ENCODE measurements at places on chromosomes 5 and 9.

DNA sequence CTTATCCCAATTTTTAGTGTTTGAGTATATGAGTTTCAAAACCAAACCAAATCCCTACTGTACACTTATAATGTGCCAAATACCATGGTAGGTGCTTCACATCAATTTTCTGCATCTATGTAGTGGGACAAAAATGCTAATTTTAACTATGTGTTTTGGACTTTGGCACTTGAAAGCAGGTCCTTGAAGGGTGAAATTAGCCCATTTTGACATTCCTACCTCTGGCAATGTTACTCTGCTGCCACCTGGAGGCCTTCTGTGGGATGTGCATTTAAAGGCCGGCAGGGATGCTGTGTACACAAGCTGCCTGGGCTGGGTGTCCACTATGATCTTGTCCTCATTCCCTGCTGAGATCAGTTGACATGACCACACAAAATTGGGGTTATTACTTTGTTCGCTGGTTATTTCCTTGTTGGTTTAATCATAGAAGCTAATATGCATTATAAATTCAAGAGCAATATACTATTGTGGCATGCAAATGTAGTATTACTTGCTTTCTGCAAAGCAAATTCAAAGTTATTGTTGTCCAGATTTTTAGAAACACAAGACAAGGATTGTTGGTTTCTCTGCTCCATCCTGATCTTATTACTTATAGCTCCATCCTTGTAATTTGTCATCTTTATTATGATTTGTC is 166.8 kb downstream of the ARHGEF28 start:
- peak; percentile 64 for ATAC-seq

DNA sequence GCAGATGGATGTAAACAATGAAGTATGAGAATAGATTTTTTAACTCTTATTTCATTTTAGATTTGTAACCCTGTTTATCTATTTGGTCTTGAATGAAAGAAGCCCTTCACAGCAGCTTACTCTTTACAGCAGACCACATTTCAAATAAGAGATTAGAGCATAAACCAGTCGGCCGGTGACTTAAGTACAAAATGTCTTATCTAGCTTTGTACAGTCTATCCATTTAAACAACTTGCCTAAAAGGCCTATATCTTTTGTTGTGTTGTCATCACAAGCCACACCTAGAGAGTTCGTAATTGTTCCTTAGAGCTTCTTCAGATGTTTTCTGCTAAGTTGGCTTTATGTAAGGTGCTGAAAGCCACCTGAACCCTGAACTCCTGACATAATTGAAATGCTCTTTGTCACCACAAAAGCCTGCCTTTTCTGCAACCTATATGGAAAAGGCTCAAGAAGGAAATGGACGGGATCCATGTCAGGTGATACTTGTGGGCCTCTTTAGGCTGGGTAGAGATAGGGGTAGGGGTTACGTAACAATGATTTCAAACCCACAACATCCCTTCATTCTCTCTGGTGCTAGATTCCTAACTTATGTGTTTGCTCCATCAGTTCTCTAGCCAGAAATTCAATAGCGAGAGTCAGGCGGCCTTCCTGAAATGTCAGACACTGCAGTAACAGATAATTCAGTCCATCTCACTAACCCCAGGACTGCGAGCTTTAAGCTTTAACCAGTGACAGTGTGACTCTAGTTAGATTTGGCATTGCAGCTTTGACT is 162.5 kb downstream of the CD180 start:
- no peak for ATAC-seq

GRCh38 chr9:14633148-14633547 is 60.1 kb downstream of the ZDHHC21 start:
- ATAC-seq, result no peak

DNA sequence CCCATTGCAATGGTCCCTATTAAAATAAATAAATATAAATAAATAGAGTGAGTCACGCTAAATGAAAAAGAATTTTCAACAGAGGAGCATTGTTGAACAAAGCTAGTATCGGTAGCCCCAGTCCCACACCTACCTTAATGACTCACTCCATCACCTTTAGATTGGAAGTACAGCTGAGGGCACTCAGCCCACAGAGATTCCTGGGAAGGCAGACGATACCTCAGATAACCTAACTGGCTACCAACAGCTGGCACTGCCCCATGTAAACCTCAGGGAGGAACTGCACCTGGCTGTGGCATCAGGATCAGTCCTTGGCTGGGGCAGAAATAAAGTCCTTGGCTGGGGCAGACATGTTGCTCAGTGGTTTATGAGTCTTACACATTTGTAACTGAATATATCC is 49.3 kb downstream of the SPRY4 start:
- no peak for ATAC-seq

DNA sequence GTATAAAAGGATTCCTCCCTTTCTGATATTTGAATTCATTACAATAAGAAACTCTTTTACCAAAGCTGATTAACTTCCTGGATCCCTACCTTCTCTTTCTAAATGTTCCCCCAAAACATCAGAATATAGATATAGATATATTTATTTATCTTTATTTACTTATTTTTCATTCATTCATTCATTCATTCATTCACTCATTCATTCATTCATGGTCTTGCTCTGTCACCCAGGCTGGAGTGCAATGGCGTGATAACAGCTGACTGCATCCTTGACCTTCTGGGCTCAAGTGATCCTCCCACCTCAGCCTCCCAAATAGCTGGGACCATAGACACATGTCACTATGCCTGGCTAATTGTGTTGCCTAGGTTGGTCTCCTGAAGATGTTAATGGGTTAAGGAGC is 30.7 kb downstream of the GIN1 start:
- ATAC-seq, result no peak

DNA sequence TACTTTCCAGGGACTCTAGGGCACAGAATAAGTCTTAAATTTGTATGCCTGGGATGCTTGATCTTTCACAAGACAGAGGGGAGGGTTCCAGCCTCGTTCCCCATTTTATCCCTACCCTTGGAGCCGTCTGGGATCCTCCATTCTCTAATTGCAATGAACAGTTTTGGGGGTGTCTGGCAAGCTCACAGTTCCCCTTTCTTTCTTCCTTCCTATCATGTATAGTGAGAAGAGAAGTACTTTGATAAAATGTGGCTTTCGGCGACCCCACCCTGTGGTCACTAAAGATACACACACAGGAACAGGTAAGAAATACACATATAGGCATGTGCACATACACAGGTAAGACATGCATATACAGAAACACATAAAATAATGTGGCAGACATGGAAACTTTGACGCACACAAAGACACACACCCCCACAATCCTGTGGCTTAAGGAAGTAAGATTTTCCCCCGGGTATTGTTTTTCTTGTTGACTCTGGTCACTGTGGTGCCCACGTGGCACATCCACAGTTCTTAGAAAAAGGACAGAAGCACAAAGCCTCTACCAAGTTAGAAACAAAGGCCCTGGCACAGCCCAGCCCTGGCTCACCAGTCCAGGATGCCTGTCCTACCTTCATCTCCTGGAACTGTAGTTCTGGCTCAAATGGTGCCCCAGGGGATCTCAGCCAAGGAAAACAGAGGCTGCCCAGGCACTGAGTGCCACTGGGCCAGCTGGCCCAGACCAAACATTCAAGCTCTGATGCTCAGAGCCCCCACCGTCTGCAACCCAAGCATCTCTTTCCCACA is 6.3 kb upstream of the SMU1 start:
- ATAC-seq, result no peak

DNA sequence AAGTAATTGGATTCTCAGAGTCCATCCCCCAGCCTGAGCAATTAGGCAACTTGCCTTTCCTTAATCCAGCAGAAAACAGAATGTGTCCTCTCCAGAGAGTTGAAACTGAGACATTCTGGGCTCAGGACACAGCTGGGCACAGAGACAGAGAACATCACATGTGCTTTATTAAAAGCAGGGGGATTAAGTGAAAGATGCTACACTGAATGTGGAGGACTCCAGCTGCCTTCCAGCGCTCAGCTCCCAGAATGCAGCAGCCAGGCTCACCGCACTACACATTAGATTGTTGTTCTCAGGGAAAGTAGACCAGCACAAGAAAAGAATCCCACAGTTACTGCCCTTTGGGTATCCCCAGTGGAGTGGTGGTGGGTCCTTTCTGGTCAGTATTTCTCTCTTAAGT is 141.6 kb upstream of the IL12B start:
- no peak for ATAC-seq

- ATAC-seq, result no peak
Measured at GRCh38 chr9:19630760-19631159, 158.1 kb downstream of the SLC24A2 start.

GRCh38 chr5:40093550-40093949 is 586.2 kb upstream of the PTGER4 start:
- no peak for ATAC-seq

- no peak for ATAC-seq
Measured at GRCh38 chr5:81151546-81151945, 81.6 kb upstream of the CKMT2 start.

- peak; percentile 9 for ATAC-seq
Measured at GRCh38 chr5:177312649-177313181, 1.0 kb upstream of the MXD3 start.

GRCh38 chr9:77472646-77473045 is 175.5 kb downstream of the GNA14 start:
- ATAC-seq, result no peak

- no peak for ATAC-seq
Measured at GRCh38 chr5:170634256-170634990, 130.6 kb downstream of the KCNIP1 start.

GRCh38 chr9:124812441-124812876 is 35.5 kb downstream of the OLFML2A start:
- ATAC-seq, result no peak

GRCh38 chr5:102625468-102625867 is 126.7 kb upstream of the SLCO6A1 start:
- ATAC-seq, result no peak

DNA sequence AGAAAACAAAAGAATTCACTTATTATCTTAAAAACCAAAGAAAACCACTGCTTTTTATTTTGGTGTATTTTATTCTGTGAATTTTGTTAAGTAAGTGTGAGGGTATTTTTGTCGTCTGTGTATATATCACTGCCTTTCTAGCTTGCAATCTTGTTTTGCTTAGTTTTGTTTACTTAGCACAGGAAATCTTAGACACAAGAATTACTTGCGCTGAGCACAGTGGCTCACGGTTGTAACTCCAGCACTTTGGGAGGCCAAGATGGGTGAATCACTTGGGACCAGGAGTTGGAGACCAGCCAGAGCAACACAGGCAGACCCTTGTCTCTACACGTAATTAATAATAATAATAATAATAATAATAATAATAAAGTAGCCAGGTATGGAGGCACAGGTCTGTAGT is 230.3 kb downstream of the PAPPA start:
- ATAC-seq, result no peak

DNA sequence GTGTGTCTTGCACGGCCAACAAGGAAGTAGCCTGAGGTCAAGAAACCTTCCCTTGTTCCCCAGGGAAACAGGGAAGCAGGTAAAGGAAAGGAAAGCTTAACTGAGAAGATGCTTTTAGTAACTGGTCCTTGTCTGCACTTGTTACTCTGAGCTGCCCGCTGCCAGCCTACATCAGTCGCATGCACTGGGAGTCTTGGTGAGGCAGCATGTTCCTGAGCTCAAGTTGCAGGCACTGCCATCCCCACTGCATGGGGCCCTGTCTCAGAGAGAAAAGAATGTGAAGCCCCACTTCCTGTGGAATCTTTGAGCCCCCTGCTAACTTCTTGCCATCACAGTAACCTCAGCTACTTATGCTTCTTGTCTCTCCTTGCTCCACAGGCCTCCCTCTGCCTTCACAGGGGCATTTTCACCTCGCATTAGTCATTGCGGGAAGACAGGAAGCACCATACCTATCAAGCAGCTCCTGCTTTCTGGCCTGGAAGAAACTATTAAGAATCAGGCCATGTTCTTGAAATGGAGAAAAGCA is 344.1 kb upstream of the ADAMTSL1 start:
- no peak for ATAC-seq

GRCh38 chr5:38291355-38291754 is 33.0 kb downstream of the EGFLAM start:
- no peak for ATAC-seq

DNA sequence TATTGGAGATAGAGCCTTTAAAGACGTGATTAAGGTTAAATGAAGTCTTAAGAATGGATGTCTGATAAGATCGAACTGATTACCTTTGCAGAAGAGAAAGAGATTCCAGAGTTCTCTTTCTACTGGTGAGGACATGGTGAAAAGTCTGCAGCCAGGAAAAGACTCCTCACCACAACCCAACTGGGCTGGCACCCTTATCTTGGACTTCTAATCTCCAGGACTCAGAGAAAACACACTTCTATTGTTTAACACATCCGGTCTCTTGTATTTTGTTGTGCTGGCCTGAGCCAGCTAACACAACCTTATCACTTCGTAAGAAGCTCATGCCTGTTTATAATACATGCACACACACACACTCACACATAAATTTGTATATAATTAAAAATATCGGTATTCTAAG is 489.1 kb downstream of the PRDM9 start:
- ATAC-seq, result no peak

Data from activated CD4-positive, CD25-positive, alpha-beta regulatory T cell treated with anti-CD3 and anti-CD28 coated beads, Interleukin-2, amount 50 U/mL, for 24 hours (primary cell).